ENCODE measurements at places on chromosomes 11 and 22. TPM values are rescaled to one million over a fixed set of nuclear protein-coding genes. Genes with fewer than 3 reads are reported as not detected.

Gene AMPD3
- total RNA-seq, result 19.2 TPM

Gene MMP11
- 7.1 TPM for total RNA-seq

Gene OR56A1
- total RNA-seq, result not detected

Gene FXYD6
- total RNA-seq, result 0.34 TPM

Gene AQP11
- total RNA-seq, result 3.7 TPM

Gene OR8G5
- not detected for total RNA-seq

Gene SYTL2
- total RNA-seq, result 84.4 TPM

Gene TRIM51
- total RNA-seq, result not detected

All from LHCN-M2 (cell line).